ENCODE measurements at places on chromosomes 2 and 18. TPM values are rescaled to one million over a fixed set of nuclear protein-coding genes. Genes with fewer than 3 reads are reported as not detected.

FRZB gene
- total RNA-seq, result 0.43 TPM

FAM124B gene
- under 0.01 TPM for total RNA-seq

FAM161A gene
- 2.2 TPM for total RNA-seq

C2orf66 gene
- not detected for total RNA-seq

SH3RF3 gene
- total RNA-seq, result 11.9 TPM

PSMA8 gene
- not detected for total RNA-seq

ST8SIA3 gene
- total RNA-seq, result not detected

PID1 gene
- total RNA-seq, result 16.4 TPM

CPLX4 gene
- under 0.01 TPM for total RNA-seq

TMEM169 gene
- total RNA-seq, result 0.43 TPM

CRYGC gene
- total RNA-seq, result not detected

CHST10 gene
- 12.2 TPM for total RNA-seq

SERPINB4 gene
- not detected for total RNA-seq

GBX2 gene
- not detected for total RNA-seq

ZSWIM2 gene
- not detected for total RNA-seq

REG3G gene
- not detected for total RNA-seq

ANKRD29 gene
- total RNA-seq, result 0.43 TPM

TEKT4 gene
- total RNA-seq, result not detected

ANKRD30BL gene
- total RNA-seq, result not detected

MC5R gene
- total RNA-seq, result not detected

TWSG1 gene
- 118 TPM for total RNA-seq

SLC11A1 gene
- 0.43 TPM for total RNA-seq

SCYGR3 gene
- not detected for total RNA-seq

PLCD4 gene
- total RNA-seq, result 2.2 TPM

MOGAT1 gene
- total RNA-seq, result not detected

PPM1G gene
- total RNA-seq, result 63.9 TPM

GPBAR1 gene
- total RNA-seq, result under 0.01 TPM

SAG gene
- total RNA-seq, result not detected
